GM19239 (cell line): ENCODE measurements at places on chromosomes 16 and 17.

DNA sequence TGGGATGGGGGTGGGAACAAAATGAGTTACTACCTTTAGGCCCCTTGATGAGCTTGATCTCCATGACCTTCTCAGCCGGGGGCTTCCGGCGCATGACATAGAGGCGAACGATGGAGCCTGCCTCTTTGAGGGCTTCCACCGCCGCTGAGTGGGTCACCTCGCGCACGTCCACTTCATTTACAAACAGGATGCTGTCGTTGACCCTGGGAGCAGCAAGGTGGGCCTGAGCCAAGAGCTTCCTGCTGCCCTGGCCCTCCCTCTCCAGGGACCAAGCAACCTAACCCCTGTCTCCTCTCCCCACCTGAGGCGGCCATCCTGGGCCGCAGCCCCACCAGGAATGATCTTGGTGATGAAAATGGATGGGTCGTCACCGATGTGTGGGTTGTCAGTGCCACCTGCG, 16.2 kb downstream of the DLG4 start:
- DNase-seq: no peak

GRCh38 chr17:27478901-27479538, 22.8 kb downstream of the KSR1 start:
- no peak for DNase-seq

DNA sequence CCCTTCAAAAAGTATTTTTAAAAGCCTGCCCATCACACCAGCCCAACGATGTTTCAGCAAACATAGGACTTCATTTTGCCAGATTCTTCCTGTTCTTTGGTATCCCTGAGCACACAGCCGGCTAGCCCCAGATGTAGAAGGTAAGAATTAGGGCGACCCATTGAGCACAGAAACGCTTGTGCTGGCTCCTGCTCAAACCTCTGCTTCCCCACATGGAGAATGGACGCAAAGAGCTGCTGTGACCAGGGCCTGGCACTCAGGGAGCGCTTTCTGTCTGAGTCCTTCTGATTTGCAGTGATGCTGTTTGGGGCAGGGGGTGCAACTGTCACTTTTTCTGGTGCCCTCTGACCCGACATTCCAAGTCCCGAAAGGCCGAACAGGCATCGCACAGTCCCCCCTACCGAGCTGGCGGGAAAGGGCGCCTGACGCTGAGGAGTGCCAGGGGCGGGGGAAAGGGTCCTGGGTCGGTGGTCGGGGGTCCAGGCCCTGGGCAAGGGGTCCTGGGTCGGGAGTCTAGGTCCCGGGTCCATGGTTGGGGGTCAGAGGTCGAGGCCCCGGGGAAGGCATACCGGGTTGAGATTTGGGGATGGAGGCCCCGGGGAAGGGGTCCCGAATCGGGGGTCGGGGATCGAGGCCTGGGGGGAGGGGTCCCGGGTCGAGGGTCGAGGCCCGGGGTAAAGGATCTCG, 930 bp downstream of the CHMP1A start:
- DNase-seq: no peak

- no peak for DNase-seq
These were observed 110.7 kb upstream of the IRX3 start for GRCh38 chr16:54397190-54397835.

GRCh38 chr16:10744370-10745030, 858 bp downstream of the NUBP1 start:
- DNase-seq: no peak

DNA sequence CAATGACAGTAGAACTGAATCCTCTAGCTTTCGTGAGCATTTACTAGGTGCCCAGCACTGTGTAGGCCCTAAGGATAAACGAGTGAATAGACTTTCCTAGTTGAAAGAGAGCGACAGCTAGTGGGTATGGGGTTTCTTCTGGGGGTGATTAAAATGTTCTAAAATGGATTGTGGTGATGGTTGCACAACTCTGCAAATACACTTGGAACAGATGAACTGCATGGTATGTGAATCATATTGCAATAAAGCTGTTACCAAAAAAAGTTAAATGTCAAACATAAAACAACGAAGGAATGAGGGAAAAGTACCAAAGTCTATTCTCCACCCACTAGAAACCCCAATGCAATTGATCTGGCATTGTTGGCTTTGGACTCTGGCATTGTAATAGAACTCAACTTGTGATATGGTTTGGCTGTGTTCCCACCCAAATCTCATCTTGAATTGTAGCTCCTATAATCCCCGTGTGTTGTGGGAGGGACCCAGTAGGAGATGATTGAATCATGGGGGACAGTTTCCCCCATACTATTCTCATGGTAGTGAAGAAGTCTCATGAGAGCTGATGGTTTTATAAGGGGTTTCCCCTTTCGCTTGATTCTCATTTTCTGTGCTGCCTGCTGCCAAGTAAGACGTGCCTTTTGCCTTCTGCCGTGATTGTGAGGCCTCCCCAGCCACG, 70.5 kb downstream of the MARF1 start:
- no peak for DNase-seq

DNA sequence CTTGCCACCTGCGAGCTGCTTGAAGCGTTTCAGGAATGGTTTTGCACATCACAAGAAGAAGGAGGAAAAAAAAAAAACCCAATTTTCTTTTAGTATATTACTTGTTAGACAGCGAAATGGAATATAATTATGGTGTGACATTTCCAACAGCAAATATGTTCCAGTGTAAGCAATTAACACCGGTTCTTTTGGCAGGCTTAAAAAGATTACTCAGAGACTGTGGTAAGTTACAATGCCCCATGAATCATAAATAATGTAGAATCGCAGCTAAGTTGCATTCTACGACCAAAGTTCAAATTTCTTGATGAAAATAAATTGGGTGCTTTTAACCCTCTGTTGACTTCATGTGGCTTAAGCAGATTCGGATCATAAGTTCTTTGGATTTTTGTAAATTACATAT, 245.2 kb downstream of the XYLT1 start:
- no peak for DNase-seq

GRCh38 chr17:72407336-72407909, 286.6 kb downstream of the SOX9 start:
- DNase-seq: peak; percentile 54

- no peak for DNase-seq
These were observed 346.0 kb downstream of the GRIN2A start for GRCh38 chr16:9836118-9836736.
